RWPE2 (cell line): ENCODE measurements at places on chromosomes 5 and 9.
A peak's percentile ranks its signal among the peaks of the same experiment; 100 is the strongest.

GRCh38 chr9:29449306-29449705, 1876.0 kb upstream of the C9orf72 start:
- DNase-seq, result no peak

GRCh38 chr5:168147568-168148360, 143.7 kb upstream of the WWC1 start:
- DNase-seq, result no peak

DNA sequence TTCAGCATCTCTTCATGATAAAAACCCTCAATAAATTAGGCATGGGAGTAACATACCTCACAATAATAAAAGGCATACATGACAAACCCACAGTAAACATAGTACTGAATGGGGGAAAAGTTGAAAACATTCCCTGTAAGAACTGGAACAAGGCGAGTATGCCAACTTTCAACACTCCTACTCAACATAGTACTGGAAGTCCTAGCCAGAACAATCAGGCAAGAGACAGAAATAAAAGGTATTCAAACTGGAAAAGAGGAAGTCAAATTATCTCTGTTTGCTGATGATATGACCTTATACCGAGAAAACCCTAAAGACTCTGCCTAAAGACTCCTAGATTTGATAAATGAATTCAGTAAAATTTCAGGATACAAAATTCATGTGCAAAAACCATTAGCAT, 167.6 kb downstream of the TMEM38B start:
- DNase-seq, result no peak

GRCh38 chr9:72363236-72363635, 1.8 kb downstream of the ZFAND5 start:
- no peak for DNase-seq

GRCh38 chr9:107480386-107480789, 9.2 kb downstream of the KLF4 start:
- peak; percentile 58 for DNase-seq

DNA sequence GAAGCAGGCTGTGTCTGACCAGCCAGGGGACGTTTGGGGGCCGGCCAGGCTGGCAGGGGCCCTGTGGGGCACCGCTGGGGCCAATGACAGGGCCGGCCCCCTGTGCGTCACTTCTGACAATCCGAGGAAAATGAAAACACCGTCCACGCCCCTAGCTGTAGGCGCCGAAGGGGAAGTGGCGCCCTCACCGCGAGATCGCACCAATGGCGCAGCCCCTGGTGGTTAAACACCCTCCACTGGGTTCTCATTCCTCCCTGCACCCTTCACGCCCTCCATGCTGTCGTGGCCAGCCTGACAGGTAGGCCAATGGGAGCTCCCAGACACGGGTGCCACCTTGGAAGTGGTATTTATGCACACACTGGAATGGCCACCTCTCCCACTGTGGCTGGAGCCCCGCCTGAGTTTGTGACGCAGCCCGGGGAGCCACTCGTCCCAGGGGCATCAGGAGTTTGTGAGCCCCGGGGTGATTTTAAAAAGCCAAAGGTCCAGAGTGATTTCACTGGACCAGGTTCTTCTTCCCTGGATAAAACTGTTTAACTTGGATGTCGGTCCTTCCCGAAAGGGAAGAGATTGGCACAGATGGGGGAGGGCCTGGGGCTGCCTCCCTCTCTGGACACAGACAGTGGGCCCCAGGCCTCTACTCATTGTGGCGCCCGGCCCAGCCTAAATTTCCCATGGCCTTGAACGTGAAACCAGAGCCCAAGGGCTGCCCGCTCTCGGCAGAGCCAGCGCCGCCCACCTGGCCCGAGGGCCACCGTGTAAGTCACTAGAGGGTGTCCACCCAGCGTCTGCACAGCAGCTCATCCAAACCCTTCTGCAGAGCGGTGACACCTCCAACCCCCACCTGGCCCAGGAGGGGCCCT, 49.7 kb downstream of the NKD2 start:
- DNase-seq, result no peak

GRCh38 chr9:89853931-89854330, 249.1 kb downstream of the GADD45G start:
- DNase-seq, result no peak

GRCh38 chr9:20941174-20941690, 90.2 kb downstream of the HACD4 start:
- DNase-seq, result no peak

- DNase-seq, result no peak
These were observed 143.0 kb downstream of the SPOCK1 start for GRCh38 chr5:137356127-137356526.

GRCh38 chr5:119316906-119317305, 38.9 kb upstream of the TNFAIP8 start:
- no peak for DNase-seq

DNA sequence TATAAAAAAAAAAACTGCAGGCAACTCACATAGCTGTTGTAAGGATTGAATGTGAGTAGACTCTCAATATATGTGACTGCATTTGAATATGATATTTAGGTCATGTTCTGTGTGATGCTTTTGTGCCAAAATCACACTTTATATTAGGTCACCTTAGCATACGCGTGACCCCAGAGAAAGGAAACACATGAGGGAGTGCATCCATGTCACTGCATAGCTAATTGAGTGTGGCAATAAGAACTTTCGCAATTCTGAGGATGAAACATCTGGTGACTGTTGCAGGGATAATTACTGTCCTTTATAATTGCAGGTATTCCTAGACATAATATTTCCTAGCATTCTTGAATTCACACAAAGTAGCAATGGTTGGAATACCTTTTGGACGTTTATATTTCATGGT, 459.5 kb upstream of the KLF4 start:
- DNase-seq, result no peak

- DNase-seq, result no peak
These were observed 157.1 kb upstream of the FGF10 start for GRCh38 chr5:44546286-44546685.

DNA sequence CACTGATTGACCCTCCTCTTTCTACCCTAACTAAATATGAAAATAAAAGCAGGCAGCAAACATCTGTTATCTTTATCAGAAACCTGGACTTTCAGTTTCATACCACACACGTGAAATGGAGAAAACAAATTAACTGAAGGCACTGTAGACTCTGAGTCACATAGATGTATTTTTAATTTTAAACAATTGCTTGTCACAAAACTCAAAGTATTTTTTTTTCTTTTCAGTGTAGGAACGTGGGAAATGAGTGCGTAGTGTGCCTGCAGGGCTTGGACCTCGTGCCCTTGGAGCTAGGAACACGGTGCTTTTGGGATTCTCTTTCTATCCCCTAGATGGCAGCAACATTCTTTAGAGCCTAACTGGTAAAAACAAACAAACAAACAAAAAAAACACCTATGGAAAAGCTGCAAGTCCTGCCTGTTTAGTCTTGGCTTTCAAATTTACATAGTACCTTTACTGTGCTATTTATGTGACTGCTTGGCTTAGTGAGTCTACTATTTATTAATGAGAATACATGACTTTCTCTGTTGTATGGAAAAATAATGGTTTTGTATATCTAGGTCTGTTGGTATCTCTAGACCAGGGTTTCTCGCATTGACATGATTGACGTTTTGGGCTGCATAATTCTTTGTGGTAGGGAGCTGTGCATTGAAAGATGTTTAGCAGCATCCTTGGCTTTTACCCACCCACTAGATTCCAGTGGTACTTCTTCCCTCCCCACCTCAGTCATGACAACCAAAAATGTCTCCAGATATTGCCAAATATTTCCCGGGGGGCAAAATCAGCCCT, 16.8 kb upstream of the ACTBL2 start:
- no peak for DNase-seq

- DNase-seq, result no peak
These were observed 30.0 kb upstream of the SLC12A7 start for GRCh38 chr5:1141834-1142233.

- DNase-seq, result peak; percentile 84
These were observed 71.9 kb upstream of the RANBP3L start for GRCh38 chr5:36373527-36374086.

GRCh38 chr5:142390334-142390733, 65.5 kb upstream of the SPRY4 start:
- no peak for DNase-seq

GRCh38 chr5:148820461-148821395, 5.7 kb upstream of the ADRB2 start:
- no peak for DNase-seq

DNA sequence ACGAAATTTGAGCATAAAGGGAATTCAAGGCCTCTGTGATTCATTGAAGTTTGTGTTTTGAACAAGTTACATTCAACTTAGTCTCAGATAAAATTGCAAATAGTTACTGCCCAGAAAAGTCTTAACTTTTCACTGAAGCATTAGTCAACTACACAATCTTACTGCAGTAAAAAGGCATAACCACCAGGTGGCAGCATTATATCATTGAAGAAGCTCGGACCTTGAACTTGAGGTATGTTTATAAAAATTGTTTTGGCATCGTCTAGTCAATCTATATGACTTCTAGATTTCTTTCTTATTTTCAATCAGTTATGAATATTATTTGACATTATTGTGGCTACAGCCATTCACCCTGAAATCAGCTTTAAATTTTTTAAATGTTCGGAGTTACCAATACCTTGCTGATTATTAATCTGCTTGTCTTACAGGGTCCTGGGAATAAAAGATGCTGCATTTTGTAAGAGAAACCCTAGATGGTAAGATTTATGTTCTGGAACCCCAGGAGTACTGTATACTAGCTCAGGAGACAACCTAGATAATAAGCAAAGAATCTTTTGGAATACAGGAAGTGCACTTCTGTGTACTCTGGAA, 83.9 kb upstream of the GRAMD2B start:
- no peak for DNase-seq

- no peak for DNase-seq
These were observed 569.6 kb upstream of the BRINP1 start for GRCh38 chr9:119938871-119939270.

GRCh38 chr5:33291216-33292000, 149.4 kb upstream of the TARS1 start:
- no peak for DNase-seq
